Pancreas (tissue), 10 donors: ENCODE measurements at places on chromosomes 4 and X.
A peak's percentile ranks its signal among the peaks of the same experiment; 100 is the strongest.

DNA sequence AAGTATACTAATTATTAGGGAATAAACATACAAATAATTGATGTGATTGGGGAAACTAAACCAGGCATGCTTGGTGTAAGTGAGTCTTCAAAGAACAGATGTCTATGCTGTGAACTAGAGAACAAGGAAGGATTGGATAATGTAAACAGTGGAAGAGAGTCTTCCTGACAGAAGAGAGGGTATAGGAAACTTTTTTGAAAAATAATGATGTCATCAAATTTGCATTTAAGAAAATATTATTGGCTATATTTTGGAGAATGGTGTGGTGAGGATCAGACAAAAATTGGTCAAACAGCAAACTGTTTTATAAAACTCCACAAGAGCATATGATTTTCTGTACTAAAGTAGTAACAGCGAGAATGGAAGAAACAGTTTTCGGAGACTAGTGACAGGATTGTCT is 537.7 kb downstream of the TRAM1L1 start:
- no peak for DNase-seq

DNA sequence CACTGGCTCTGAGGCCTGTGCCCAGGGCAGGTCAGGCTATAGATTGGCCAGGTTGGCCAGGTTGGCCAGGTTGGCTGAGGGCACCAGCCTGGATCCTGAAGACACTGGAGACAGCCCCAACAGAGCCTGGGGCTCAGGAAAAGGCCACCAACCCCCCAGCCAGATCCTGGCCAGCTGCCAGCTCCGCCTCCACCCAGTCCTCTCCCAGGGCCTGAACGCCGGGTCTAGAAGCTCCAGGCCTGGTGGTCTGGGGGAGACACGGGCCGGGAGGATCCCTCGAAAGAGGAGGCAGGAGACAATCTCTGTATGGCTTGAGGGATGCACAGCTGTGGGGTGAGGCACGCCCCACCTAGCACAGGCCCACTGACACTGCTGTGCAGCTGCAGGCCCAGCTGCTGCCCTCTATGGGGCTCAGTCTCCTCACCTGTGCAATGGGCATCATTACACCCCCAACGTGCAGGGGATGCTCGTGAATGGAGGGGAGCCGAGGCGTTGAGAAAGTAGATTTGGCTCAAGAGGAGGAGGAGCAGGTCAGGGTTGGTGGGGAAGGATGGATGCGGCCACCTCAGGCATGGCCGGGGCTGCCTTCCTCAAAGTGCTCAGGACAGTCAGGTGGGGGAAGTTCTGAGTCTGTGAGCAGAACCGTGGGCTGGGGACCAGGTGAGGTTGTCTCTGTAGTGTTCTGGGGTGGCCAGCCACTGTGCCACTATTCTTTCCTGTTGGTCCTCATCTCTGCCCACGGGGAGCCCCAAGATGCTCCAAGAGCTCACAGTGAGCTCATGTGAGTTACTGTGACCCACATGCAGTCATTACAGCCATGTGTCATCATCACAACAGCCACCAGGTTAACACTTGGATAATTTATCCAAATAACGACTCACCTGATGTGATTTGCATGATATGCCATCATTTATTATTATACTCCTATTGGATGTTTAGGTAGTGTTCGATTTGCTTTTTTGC is 10.8 kb upstream of the GAGE10 start:
- no peak for DNase-seq

DNA sequence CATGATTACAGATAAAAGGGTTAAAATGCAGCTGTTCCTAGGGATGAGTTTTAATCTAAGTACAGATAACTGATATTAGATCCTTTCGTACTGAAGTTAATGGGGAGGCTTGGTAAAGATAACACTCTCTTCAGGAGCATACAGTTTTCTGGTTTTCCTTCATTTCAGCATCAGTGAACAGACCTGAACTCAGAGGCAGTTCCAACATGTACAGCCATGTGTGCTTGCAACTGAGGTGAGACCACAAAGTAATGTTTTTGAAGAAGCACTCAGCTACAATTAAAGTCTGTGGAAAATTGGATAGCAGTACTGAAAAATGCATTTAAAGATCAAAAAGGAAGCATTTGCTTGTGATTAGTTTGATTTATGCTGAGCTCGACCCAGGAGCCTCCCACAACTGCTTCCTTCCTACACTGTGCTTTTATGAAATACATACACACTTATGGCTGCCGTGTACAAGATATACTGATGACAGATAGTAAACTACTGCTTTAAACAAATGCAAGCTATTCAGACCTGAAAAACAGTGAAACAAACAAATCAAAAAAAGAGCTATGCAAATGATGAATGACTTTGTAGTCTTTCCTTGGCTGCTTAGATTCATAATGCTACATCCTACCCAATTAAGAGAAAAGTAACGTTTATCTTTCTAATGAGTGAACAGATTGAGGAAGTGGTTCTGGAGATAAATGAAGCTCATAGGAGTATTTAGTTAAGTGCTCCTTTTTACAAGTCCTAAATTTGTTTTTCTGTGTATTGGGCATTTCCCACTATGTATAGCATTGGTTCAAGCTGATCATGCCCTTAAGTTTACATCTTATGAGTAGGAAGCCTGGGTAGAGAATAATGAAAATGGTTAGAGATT is 68.4 kb downstream of the PDLIM5 start:
- DNase-seq: no peak

GRCh38 chrX:6460893-6461490 is 73.9 kb downstream of the VCX3A start:
- no peak for DNase-seq

GRCh38 chr4:103292959-103293358 is 94.8 kb upstream of the CENPE start:
- DNase-seq: no peak

- no peak for DNase-seq
Measured at GRCh38 chr4:164383058-164383357, 370.9 kb upstream of the SMIM31 start.

- peak; percentile 53 for DNase-seq
Measured at GRCh38 chr4:76704133-76704881, 193.6 kb downstream of the SOWAHB start.

- no peak for DNase-seq
Measured at GRCh38 chr4:11421116-11421515, 7.6 kb downstream of the HS3ST1 start.

GRCh38 chrX:49876750-49877149 is 2.5 kb upstream of the USP27X start:
- no peak for DNase-seq

DNA sequence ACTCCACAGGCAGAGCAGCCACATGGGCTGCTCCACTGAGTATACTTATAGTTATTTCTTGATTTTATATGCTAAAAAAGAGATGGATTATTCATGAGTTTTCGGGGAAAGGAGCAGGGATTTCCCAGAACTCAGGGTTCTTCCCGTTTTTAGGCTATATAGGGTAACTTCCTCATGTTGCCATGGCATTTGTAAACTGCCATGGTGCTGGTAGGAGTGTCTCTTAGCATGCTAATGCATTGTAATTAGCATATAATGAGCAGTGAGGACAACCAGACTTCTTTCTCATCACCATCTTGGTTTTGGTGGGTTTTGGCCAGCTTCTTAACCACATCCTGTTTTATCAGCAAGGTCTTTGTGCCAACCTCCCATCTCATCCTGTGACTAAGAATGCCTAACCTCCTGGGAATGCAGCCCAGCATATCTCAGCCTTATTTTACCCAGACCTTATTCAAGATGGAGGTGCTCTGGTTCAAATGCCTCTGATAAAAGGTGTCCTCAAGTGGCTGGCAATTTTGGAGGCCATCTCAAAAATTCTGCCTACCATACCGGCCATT is 213.0 kb upstream of the VEGFC start:
- no peak for DNase-seq

DNA sequence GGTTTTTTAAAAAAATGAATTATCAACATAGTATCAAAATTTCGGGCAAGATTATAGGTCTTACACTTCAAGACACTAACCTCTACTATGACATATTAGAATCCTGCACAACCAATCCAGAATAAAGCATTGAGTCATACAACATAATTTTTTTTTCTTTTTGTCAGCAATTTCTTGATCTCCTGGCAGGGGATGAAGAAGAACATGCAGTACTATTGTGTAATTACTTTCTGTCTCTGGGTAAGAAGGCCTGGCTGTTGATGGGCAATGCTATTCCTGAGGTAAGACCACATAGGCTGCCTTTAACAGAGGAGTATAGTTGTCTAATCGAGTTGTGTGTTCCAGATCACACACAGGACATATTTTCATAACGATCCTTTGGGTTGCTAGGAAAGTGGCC is 67.5 kb downstream of the FBXL5 start:
- no peak for DNase-seq

DNA sequence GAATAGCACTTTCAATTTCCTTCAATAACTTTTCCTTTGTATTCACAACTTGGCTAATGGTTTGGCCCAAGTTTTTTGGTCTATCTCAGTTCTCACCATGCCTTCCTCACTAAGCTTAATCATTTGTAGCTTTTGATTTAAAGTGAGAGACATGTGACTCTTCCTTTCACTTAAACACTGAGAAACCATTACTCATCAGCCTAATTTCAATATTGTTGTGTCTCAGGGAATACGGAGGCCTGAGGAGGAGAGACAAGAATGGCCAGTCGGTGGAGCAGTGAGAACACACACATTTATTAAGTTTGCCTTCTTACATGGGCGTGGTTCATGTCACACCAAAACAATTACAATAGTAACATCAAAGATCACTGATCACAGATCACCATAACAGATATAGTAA is 56.7 kb downstream of the TSPAN5 start:
- DNase-seq: no peak

- peak; percentile 14 for DNase-seq
Measured at GRCh38 chrX:140918398-140919038, 83.9 kb upstream of the SPANXB1 start.

GRCh38 chr4:89398644-89399043 is 91.0 kb upstream of the GPRIN3 start:
- DNase-seq: no peak

- DNase-seq: no peak
Measured at GRCh38 chrX:10744007-10744406, 123.6 kb upstream of the MID1 start.

- no peak for DNase-seq
Measured at GRCh38 chr4:143626134-143626911, 74.2 kb downstream of the FREM3 start.

- no peak for DNase-seq
Measured at GRCh38 chr4:70589785-70590184, 2.3 kb upstream of the AMBN start.

- DNase-seq: no peak
Measured at GRCh38 chr4:83258461-83258860, 26.1 kb downstream of the COQ2 start.

DNA sequence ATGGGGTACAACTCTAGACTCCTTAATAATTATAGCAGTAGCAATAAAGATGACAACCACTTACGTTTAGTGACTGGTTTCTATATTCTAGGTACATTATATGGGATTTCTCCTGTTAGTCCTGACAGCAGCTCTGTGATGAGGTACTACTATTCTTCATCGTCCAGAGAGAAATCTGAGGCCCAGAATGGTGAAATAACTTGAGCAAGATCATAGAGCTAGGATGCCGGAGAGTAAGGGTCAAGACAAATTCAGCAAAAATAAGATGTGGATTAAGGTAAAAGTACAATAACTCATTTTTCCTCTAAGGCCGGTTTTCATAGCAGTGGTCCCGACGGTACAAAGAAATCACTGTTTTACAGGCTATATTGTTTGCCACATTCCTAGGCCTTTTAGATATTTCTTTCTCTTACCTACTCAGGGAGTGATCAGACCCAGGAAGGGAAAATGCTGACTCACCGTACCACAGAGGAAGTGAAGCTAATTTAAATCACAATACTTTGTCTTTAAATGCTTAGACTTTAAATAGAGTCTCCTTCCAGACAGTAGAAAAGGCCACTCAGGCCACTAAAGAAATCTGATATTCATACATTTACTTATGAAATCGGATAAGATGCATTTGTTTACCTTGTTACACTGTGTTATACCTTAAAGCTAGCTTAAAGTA is 2023.0 kb upstream of the AGA start:
- DNase-seq: no peak

DNA sequence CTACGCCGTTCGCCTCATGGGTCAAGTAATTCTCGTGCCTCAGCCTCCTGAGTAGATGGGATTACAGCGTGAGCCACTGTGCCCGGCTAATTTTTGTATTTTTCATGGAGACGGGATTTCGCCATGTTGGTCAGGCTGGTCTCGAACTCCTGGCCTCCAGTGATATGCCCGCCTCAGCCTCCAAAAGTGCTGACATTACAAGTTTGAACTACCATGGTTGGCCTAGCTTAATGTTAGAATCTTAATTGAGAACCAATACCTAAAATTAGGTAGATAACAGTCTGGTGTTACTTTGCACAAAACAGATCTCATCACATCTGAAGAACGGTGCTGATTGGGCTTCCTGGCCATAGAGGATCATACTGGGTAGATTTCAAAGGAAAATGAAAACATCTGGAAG is 184.9 kb downstream of the VEGFC start:
- no peak for DNase-seq

- DNase-seq: no peak
Measured at GRCh38 chr4:174749091-174749490, 80.0 kb downstream of the GLRA3 start.

- DNase-seq: no peak
Measured at GRCh38 chr4:112736718-112737135, 99.8 kb downstream of the LARP7 start.

DNA sequence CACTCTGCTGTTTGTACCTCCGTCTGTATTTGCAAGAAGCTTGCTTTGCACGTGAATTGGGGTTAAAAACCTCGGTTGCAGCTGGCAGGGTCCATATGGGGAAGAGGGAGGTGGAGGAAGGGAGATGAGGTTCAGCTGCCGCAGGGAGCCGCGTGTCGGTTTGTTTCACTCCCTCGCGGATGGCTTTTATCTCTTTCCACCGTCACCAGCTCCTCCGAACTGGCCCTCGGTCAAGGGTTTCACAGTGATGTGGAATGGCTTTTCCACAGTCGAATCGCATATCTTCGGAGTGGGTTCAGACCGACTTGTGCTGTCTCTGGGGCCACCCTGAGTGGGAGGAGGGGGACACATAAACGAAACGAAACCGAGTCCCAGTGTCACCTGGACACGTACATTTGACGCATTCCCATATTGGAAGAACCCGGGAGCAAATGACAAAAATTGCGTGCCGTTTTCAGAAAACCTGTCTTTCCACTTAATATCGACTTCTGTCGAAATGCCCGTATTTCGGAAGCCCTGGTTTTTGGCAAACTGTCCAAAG is 929 bp downstream of the ZBTB33 start:
- peak; percentile 29 for DNase-seq

- DNase-seq: no peak
Measured at GRCh38 chr4:154939851-154940250, 158.8 kb downstream of the RBM46 start.

GRCh38 chr4:14908635-14909034 is 93.6 kb upstream of the CPEB2 start:
- no peak for DNase-seq

GRCh38 chr4:3121596-3121995 is 47.1 kb downstream of the HTT start:
- DNase-seq: no peak

GRCh38 chr4:42708625-42709024 is 51.7 kb upstream of the ATP8A1 start:
- DNase-seq: no peak

GRCh38 chr4:78610546-78611214 is 59.1 kb downstream of the ANXA3 start:
- no peak for DNase-seq
